Renal pelvis (tissue), 12 donors: ENCODE measurements at places on chromosomes 16 and 17.
A peak's percentile ranks its signal among the peaks of the same experiment; 100 is the strongest.

GRCh38 chr17:1976000-1976682 lies 49.0 kb downstream of the RTN4RL1 start:
- DNase-seq, result no peak

DNA sequence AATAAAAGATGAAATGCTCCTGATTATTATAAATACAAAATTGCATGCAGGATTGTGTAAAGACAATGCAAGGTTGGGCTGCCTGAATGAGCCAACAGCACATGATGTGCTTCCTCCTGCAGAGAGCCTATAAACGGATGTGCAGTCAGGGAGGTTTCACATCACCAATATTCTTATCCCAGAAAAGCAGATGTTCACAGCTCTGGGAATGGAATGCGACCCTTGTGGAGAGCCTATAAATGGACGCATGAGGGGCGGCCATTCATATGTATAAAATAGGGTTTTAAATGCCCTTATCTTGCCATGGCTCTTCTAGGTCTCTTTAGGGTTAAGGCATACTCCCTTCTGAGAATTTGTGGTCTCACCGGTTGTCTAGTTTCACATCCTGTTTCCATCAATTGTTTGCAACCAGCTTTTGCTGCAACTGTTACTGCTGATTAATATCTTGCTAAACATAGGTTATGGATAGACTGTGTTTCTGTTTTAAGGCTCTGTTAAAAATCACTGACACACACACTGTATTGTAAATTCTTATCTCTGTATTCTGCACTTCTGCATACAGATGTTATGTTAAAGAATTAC lies 31.9 kb downstream of the SLFN11 start:
- no peak for DNase-seq

GRCh38 chr17:70608193-70608592 lies 438.9 kb downstream of the KCNJ2 start:
- DNase-seq, result no peak

DNA sequence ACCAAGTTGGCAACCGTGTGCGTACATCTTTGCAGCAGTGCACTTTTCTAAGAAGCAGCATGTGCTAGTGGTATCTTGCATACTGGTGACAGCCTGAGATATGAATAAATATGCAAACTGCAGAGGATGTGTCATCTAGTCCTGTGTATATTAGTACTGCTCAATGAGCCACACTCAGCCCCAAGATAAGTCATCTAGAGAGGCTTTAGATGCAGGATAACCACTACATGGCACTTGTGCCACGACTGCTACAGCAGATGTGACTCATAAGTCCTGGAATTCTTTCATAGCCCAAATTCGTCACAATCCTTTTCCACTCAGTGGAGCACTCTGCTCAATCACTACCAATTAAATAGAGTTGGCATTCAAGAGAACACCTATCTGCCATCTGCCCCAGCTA lies 171.5 kb downstream of the AXIN2 start:
- DNase-seq, result no peak

DNA sequence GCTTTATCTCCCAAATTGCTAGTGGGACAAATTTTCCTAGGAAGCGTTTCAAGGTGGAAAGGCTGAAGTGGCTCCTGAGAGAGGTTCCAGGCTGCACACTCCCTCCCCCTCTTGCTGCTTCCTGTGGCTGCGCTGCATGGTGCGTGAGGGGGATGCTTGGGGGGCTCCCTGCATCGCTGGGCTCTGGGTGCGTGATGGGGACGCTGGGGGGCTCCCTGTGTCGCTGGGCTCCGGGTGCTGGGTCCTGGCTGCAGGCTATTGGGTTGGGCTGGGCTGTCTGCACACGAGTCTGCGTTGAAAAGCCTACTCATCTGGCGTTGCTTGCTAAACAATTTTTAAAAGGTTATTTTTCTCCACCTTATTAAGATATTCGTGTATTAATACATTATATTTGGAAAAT lies 30.1 kb downstream of the NDEL1 start:
- no peak for DNase-seq

GRCh38 chr16:87127061-87127765 lies 190.0 kb downstream of the C16orf95 start:
- DNase-seq, result peak; percentile 85

- no peak for DNase-seq
These were observed 14.7 kb upstream of the FBXL20 start for GRCh38 chr17:39416141-39416540.

DNA sequence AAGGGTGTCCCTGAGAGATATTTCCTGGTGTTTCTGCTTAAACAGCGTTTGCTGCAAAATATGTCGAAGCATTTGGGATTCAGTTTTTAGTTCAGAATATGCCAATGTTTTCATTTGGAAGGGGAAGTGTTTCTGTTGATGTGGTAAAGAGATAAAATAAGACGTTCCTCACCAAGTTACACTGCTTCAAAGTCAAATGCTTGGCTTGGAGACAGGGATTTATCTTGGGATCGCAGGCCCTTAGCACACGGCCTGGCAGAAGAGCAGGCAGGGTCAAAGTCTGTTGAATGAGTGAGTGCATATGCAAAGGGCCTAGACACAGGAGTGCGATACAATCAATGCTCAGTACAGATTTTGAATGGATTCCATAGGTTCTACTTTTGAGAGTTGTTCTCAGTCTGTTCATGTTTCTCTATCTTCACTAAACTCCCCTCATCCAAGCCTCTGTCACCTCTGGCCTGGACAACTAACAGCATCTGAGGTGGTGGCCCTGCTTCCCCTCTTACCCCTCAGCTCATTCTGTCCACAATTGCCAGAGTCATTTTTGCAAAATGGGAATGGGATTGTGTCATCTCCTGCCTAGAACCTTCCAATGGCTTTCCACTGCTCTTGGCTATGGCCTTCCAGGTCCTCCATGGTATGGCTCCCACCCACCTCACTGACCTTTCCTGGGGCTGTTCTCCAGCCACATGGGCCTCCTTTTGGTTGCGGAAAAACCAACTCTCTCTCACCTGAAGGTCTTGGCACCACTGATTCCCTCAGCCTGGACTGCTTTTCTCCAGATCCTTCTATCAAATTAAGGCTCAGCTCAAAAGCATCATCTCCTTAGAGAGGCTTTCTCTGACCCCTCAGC lies 3.2 kb downstream of the DEXI start:
- DNase-seq, result no peak

DNA sequence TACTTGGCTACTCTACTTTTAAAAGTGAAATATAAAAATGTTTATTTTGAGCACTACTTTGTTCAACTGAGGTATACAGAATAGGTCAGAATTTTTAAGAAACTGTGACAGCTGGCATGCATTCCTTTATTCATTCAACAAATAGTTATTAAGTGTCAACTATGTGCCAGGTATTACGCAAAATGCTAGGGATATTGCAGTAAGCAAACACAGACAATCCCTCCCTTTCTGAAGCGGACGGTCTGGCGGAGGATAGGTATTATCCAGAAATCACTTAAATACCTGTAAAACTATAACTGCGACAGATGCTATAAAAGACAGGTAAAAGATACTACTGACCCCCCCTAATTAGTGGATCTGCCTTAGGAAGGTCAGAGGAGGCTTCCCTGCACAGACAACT lies 26.1 kb downstream of the METTL16 start:
- no peak for DNase-seq

GRCh38 chr17:61420745-61421398 lies 21.2 kb downstream of the TBX2 start:
- no peak for DNase-seq

- no peak for DNase-seq
These were observed 3.3 kb downstream of the STX4 start for GRCh38 chr16:31036691-31037090.

DNA sequence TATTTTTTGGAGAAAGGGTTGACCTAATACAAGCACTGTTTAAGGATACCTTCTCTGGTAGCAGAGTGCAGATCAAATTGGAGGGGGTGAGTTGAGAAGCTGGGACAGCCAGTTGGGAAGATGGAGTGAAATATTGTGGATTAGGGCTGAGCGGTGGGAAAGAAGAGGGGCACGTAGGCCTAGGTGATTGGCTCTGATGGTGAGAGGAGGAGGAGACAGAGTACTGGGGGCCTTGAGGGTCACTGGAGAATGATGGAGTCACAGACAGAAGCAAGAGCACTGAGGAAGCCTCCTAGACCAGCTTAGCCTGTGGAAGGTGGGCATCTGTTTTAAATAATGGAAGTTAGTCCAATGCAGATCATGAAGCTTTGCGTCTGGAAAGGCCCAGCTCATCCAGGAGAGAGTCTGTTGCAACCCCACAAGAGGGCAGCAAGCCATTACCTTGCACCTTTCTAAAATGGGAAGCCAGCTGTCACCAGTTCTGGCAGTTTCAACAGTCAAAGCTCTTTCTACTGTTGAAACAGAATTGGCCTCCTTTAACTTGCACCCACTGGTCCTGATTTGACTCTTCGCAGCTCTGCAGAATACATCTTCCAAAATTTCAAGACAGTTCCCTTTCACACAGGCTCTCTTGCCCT lies 11.8 kb downstream of the SLC9A5 start:
- DNase-seq, result no peak

DNA sequence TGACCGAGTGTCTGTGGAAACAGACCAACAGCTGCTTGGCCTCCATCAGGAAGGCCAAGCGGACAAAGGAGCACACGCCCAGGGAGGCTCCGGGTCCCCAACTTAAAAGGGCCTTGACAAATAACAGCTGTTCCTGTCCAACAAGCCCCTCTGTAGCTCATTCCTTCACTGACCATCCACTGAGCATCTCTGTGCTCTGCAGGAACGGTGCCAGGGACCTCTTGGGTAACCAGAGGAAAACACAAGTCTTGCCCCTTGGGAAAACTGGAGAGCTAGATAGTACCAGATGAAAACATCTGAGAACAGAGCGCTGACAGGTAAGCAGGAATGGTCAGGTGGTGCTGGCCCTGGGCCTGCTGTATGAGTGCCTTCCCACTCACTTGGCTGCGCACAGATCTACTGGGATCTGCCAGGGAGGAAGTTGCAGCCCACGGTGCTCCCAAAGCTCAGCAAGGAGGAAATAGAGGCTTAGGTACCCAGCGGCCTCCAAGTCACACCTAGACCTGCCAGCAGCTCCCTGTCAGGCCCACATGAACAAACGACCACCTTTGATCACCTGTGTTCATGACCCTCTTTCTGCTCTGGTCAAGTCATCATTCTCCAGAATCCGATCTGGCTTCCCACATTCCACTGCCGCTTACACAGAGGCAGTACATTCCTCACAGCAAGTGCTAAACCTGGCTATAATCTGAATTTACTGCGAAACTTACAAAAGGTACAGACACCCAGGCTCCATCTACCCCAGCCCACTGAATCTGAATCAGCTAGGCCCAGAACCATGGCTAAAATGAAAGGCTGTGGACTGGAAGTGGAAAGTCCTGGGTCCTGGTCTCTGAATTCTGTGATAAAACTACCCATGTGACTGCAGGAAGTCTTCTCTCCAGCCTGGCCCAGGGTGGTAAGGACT lies 12.5 kb downstream of the DCAKD start:
- no peak for DNase-seq

GRCh38 chr17:79789943-79790804 lies 6.7 kb downstream of the CBX8 start:
- no peak for DNase-seq

DNA sequence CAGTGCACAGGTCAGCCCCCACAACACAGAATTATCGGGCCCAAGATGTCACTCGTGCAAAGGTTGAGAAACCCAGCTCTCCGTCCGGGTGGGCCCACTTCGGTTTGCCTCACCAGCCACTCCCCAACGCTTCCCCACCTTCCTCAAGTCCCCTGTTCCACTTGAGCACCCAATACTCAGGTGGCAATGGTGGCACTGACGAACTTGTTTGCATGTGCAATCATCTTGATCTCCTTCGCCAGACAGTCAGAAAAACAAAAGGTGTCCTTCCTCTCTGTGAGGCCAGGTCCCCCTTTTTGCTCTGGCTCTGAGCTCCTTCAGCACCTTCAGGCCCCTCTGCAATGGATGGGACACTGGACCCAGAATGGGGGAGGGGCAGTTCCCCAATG lies 3.7 kb downstream of the GGA2 start:
- DNase-seq, result no peak

- no peak for DNase-seq
These were observed 1.5 kb downstream of the TNFRSF12A start for GRCh38 chr16:3021449-3022207.

DNA sequence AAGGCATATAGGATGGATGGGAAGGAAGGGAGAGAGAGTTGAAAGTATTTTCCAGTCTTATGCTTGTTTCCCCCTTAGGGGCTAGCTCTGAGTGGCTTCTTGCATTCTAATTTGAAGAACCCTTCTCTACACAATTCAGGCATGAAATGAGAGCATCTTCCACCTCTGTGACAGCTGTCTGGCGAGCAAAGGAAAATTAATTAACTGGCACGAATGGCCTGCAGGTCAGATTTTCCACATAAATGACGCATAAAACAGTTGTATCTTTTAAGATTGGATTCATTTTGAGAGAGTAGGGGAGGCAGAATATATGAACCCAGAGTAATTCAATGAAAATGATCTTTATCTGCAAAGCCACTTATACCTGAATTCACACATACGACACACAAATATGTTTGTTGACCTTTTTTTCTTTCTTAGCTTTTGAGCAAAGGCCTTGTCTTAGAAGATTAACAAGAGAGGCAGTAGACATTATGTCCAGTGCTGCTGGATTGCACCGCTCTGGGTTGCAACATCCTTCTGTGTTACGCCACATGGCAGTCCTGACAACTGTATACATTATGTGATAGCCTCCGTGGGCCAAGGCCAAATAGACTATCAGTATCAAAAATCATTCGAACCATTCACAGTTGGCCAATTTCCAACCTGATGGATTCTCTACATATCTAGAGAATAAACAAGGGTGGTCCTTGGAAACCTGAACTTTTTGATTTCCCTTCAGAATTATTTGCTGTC lies 173.0 kb upstream of the GOT2 start:
- DNase-seq, result no peak

DNA sequence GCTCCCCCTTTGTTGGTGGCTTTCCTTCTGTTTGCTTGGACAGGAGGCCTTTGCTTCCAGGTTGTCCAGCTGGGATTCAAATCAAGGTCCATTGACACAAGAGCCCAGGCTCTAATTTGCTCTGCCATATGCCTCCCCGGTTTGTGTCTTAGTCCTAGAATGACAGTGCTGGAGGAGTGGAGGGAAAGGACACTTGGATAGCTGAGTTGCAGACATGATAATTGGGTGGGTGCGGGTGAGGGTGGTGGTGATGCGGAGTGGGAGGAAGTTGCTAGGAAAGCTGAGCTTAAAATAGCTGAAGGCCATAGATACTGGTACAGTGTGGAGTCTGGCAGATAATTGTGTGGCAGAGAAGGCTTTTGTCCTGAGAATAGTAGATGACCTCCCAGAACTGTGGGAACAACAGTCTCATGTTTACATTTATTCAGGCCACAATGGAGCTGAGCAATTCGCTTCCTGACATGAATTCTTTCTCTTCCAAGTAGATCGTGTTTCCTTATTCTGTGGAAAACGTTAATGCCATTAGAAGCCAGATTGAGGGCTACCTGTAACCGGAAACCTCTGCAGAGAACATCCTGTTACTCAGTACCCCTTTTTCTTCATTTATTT lies 23.8 kb downstream of the SEC14L1 start:
- DNase-seq, result no peak
